Muscle of arm (tissue), 14 donors: ENCODE measurements at places on chromosomes 1 and 21.

DNA sequence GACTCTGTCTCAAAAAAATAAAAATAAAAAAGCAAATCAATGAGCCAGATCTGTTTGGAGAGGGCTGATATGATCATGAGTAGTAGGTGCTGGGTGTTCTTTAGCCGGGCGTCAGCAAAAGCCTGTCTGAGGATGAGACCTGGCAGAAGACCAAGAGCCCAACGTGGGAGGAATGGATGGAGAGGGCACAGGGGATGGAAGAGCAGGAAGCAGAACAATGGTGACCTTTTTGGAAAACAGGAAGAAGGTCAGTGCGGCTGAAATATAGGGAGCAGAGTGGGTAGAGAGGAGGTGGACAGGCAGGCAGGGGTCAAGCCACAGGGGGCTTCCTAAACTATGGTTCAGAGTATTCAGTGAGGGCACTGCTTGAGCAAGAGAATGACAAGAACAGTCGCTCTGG, 30.9 kb downstream of the VWA5B1 start:
- no peak for DNase-seq

- peak; percentile 23 for DNase-seq
Observed at GRCh38 chr1:47024141-47024801, 802 bp downstream of the CYP4X1 start.

GRCh38 chr1:27568300-27569087, 35.5 kb downstream of the AHDC1 start:
- peak; percentile 80 for DNase-seq

DNA sequence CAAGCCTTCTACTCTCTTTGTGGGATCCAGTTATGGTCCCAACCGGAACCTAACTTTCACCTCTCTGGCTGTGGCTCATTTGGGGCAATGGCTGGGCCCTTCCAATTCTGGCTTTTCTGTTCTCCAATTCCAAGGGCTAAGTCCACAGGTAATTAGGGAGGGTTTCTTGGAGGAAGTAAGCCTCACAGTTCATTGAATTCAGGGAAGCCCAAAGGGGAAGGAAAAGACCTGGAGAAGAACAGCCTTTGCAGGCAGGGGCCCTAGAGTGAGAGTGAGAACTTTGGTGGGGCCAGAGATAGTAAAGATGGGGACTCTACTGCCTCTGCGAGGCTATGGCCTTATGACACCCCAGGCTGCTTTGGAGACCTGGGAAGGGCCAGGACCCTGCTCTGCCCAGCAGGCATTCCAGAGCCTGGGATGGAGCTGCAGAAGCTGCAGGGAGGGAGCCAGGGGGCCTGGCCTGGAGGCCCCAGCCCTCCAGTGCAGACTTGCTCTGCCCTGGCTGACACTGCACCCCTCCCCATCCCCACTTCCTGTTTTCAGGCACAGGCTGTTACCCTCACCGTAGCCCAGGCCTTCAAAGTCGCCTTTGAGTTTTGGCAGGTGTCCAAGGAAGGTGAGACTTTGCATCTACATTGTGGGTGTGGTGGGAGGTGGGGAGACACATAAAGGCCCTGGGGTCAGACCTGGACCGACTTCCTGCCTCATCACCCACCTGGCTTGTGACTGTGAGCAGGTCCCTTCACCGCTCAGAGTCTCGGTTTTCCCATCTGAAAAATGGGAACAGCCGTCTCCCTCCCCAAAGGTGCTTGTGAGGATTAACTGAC, 18.9 kb downstream of the LDLRAP1 start:
- DNase-seq, result no peak

- DNase-seq, result no peak
Observed at GRCh38 chr1:160346463-160346862, 3.3 kb downstream of the NCSTN start.

DNA sequence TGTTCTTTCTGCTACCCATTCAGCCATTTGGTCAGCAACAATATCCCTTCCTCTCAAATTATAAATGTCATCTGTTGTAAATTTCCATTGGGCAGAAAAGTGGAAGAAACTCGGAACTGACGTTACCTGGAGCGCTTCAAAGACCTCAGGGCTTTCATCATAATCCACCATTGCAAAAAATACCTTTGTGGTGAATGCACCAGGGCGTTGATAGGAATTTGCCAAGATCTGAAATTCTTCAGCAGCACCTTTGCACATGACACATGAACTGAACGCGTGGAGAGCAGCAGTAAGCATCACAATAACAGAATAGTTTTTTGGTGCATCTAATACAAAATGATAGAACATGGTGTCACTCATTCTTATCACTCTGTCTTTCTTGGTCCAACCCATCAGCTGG, 3.1 kb upstream of the TEKT2 start:
- no peak for DNase-seq

GRCh38 chr1:8281843-8282509, 35.9 kb upstream of the SLC45A1 start:
- DNase-seq, result no peak

- no peak for DNase-seq
Observed at GRCh38 chr1:236966636-236967035, 37.6 kb downstream of the MT1HL1 start.

GRCh38 chr1:39214998-39215873, 10.7 kb downstream of the MACF1 start:
- no peak for DNase-seq
